ENCODE measurements at places on chromosomes 3 and 15.

DNA sequence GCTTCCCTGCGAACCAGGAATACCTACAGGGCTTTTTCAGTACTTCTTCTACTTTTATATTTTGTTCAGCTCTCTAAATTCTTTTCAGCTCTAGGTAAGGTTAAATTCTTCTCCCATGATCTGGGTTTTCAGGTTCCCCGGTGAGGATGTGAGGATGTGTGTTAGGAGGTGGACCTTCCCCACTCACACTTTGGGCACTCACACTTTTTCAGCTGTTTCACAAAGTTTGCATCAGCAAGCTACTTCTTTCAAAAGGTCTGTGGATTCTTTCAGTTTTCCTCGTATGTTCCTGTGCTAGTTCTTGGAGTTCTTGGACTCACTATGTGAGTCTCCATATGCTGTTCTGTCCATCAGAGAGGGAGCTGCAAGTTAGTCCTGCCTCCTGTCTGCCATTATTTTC lies 13.9 kb upstream of the OR5K2 start:
- no peak for DNase-seq

DNA sequence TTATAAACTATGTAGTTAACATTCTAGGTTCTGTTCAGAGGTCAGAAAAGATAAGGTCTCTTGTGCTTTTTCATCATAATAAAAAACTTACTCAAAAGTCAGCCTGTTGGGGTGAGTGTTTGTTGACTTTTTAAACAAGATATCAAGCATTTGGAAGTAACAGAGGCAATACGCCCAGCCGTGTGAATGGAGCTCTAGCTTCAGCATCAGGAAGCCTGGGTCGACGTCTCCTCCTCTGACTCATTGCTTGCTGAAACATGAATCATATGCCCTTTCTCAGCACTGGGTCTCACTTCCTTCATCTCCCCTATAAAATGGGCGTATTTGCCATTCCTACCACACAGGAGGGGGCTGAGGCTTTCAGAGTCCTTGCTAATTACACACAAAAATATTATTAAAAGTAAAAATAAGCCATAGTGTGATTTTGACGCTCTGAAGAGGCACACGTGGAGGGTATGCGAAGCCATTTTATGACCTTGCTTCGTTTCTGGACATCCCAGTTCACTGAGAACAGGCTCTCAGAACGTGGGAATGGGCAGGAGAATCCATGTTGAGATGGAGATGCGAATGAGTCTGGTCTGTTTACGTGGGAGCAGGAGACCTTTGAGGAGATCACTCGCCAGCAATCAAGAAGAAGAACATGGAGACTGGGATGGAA lies 220.8 kb upstream of the TPRG1 start:
- DNase-seq = no peak

- no peak for DNase-seq
Observed at GRCh38 chr3:98596541-98597500, 3.4 kb upstream of the CPOX start.

DNA sequence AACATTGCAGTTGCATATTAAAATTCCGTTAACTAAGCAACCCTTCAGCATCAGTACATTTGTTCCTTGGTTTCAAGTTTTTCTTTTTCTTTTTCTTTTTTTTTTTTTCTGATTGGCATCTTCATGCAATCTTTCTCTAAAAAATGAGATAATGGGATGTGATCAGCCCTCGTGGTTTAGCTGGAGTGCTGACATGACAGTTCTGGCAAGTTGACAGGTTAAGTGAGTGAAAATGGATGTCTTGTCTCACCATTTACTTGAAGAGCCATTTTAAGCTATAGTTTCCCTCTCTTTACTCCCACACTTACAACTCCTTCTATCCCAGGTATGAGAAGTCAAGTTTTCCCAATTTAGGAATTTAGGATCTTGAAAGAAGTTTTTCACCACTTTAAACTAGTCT lies 495.2 kb downstream of the ROBO2 start:
- DNase-seq = no peak

GRCh38 chr3:6680119-6680806 lies 180.7 kb upstream of the GRM7 start:
- no peak for DNase-seq

GRCh38 chr3:138351151-138351550 lies 2.8 kb downstream of the MRAS start:
- no peak for DNase-seq

DNA sequence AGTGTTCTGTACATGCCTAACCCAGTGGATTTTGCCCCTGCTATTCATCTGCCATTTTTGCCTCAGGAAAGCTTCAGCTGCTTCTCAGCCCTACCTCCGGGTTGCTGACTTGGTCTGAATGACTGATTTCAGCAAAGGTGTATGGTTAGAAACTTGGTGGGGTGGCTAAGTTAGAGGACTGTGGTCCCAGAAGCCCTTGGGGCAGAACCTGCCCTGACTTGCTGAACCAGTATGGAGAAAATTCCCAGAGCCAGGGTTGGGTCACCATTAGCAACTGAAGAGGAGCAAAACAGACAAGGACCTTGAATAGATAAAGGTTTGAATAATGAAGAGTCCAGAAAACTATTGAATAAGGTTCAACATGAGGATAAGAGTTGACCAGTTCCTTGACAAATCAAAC lies 6.1 kb upstream of the WWTR1 start:
- no peak for DNase-seq

DNA sequence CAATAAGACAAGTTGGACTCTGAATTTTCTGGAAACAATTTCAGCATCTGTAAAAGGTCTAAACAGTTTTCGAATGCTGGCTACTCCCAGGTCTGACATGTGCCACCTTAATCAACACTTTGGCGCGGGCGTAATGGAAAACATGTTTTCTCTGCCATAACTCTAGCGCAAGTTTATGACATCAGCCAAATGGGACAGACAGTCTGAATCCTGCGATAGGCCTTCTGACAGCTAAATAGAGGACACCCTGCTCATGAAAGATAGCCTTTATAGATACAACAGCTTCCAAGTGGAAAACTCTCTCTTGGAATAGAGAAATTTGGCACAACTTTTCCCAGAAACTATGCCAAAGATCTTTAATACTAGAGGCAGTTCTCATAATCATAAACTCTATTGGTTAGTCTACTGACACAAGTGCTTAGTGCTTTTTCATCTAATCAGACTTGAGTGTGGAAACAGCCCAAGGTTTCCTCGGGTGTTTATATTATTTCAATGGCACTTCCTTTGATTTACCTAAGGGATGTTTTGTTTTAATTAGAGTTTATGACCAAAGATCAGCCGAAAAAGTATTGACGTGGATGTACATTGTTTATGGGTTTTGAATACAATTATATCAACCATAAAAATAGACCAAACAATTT lies 120.1 kb upstream of the DPH6 start:
- no peak for DNase-seq

DNA sequence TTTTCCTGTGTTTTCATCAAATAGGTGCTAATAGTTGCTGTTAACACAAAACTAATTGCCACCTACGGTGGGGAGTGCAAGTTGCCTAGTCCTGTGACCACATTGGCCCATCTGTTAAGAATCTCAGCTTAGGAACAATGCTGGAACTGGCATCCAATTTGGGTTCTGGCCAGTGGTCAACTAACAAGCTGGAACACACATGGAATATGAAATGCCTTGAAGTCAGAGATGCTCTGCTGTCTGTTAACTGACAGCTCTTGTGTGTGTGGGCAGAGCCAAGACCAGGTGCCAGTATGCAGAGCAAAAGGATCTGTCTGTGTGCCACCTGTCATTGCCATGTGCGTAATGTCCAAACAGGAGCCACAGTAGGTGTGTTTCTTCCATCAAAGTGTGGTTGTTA lies 460.8 kb downstream of the ROBO2 start:
- DNase-seq = no peak

- no peak for DNase-seq
Observed at GRCh38 chr15:76108021-76108723, 48.4 kb downstream of the TMEM266 start.

- no peak for DNase-seq
Observed at GRCh38 chr3:152120601-152121269, 148.0 kb upstream of the MBNL1 start.

DNA sequence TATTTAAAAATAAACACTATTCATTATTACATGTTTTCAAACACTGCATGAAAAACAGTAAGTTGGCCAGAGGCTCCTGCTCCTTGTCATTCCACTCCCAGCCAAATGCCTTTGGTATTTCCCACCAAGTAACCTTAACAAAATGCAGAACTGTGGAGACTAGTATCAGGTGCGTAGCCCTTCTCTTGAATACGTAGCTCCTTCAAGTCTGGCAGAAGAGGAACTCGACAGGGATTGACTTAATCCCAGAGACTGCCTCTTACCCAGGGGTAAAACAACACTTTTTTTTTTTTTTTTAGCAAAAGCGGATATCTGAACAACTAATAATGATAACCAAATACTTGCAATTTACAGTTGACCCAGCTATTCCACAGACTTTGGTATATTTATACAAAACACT lies 738 bp downstream of the COMMD2 start:
- no peak for DNase-seq

DNA sequence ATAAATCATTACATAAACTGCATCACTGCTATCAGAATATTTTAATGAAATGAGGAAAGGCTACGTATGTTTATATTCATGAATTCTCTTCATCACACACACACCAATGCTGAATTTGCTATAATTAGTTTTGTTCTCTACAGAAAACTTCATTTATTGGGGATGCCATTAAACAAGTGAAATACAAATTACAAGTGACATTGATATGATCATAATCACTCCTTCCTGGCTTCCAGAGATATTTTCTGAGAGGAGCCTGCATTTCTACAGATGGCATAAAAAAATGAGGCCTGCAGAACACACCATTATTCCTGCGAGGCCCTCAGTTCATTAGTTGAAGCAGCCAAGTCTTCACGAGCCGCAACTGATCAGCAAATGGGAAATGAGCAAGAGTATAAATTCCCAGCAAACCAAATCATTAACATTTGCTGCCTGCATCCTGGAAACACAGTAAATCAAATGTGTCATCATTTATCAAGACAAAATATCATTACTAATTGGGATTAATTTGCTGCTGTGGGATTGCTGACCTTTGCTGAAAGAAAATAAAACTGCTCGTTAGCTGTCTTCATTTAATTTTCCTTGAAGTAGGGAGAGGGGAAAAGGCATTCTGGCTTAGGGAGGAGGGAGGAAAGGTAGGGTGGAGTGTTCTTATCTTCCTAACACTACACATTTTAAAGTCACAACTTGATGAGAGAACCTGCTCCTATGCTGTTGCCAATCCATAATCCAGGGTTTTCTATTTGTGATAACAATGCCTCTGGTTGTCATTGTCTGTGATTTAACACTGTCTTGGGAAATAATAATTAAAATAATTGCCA lies 921.9 kb downstream of the SQOR start:
- DNase-seq = no peak

- DNase-seq = no peak
Observed at GRCh38 chr3:12854565-12854964, 13.2 kb upstream of the RPL32 start.

GRCh38 chr3:186519021-186519658 lies 25.0 kb downstream of the CRYGS start:
- DNase-seq = no peak

DNA sequence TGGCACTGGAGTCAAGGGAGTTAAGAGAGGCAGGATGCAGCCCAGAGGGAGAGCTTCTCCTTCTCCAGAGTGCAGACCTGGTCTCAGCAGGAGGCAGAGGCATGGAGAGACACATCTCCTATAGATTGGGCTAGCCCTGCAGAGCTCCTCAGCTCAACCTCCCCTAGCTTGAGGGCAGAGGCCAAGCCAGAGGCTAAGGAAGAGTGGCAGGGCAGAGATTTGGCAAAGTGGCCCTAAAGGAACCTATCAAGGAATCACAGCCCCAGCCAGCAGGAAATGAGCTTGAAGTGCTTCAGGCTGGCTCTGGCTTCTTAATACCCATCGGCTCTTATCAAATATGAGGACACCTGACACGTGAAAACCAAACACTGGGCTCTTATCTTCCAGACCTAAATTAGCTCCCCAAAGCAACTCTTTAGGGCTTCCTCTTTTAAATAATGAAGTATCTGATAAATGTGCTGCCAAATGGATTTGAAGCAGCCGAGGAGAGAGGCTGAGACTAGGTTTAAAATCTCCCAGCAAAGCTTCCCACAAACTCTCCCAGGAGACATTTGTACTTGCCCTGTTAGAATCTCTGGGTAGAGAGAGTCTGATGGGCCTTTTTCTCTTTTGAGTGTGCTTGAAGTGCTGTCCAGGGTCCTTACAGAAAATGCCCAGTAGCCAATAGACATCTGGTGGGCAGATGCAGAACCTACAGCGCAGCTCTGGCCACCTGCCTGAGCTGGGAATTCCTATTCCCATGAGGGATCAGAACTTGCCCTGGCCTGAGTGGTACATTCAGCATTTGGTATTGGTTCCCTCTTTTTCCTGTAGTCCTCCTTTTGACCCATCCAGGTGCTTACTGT lies 271.4 kb downstream of the CLSTN2 start:
- no peak for DNase-seq

DNA sequence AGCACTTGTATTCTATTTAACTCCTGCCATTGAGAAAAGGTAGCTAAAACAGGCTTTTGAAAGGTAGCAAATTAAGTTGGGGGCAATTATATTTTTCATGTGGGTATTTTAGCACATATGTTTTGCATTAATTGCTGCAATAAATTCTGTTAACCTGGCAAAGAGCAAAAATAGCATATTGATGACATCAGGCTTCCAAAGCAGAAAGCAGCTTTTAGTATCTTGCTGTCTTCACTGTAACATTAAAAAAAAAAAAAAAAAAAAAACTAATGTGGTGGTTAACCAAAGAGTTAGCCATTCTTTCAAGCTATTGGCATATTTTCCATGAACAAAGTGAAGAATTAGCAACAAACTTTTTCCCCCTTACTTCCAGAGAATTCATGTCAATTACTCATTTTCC lies 9.1 kb downstream of the EPHA3 start:
- no peak for DNase-seq

DNA sequence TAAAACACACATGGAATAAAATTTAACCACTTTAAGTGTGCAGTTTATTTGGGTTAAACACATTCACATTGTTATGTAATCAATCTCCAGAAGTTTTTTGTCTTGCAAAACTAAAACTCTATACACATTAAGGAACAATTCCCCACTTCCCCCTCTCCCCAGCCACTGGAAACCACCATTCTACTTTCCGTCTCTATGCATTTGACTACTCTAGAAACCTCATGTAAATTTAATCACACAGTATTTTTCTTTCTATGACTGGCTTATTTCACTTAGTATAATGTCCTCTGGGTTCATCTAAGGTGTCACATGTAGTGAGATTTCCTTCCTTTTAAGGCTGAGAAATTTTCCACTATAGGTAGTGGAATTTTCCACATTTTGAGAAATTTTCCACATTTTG lies 568.7 kb upstream of the UBE2E2 start:
- no peak for DNase-seq

DNA sequence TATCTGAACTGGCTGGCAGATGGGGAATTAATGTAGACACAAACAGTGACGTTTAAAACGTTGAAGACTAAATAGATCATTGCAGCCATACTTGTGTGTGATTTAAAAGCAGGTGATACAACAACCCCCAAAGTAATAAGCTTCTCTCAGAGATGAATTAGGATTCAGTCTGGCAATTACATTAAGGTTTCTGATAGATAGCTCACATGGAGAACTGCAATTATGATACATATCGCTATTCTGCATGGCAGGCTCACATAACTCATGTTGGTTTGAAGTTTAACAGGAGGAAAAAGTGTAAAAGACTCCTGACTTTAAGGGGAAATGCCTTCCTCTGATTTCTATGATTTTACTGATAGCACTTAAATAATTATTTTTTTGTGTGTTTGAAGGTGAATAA lies 196.9 kb downstream of the CLSTN2 start:
- DNase-seq = no peak

All from mesothelial cell of epicardium (in vitro differentiated cells).